ENCODE measurements at places on chromosomes 13 and 19.
A peak's percentile ranks its signal among the peaks of the same experiment; 100 is the strongest.

DNA sequence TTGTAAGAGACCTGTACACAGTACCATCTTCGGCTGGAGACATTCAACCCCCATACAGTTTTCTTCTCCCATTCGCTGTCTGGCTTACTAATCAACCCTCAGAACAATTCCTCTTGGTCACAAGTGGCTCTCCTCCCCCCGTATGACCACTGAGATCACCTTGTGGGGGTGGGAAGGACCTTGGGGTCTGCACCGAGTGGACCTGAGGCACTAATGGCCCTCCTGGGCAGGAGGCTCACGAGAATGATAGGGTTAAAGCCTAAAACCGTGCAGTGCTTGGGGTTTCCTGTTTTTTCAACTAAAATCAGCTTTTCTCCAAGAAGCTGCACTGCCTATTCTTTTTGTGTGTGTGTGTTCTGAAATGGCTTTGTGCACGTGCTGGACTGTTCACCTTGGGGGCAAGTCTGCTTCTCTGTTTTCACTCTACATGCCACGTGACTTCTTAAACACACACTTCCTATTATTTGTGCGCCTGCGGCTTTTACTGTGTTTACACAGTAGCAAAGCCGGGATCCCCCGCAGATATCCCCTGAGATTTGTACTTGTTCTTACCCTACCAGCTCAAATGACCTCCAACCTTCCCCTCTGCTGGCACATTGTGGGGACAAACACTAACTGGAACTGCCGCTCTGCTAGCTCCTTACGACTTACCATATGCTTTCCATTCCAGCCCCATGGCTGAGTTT lies 12.3 kb downstream of the RBM26 start:
- DNase-seq: no peak

- no peak for DNase-seq
Observed at GRCh38 chr19:48194041-48194843, 23.8 kb downstream of the ZSWIM9 start.

DNA sequence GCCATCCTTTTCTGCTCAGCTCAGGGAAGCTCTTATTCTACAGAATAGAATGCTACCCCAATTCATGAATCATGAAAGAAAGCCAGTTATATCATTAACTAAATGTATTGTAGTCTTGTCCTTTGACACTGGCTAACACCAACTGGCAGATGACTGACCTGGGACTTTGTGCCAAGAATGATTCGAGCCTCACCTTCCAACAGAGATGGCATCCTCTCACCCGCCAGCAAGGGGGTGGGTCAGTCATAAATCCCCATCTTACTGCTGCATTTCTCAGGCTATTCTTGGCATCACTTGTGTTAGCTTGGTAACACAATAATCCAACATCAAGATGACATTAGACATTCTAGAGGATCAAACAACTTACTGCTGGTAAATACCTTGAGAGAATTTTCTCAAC lies 1239.8 kb upstream of the MIR17HG start:
- DNase-seq: no peak

DNA sequence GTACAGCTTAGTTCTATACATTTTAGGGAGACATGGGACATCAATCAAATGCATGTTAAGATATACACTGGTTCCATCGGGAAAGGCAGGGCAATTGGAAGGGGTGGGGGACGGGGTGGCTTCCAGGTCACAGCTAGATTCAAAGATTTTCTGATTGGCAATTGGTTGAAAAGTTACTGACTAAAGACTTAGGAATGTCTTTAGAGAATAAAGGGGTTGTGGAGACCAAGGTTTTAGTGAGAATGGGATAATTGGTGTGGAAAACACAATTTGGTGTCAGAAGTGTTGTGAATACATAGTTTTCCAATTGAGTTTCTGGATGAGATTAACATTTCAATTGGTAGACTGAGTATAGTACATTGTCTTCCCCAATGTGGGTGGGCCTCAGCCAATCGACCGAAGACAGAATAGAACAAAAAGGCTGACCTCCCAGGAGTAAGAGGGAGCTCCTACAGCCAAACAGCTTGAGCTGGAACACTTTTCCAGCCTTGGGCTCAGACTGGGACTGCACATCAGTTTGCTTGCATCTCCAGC lies 988 bp upstream of the CCDC169 start:
- DNase-seq: no peak

GRCh38 chr19:49987159-49987698 lies 26.3 kb upstream of the SIGLEC11 start:
- peak; percentile 56 for DNase-seq

DNA sequence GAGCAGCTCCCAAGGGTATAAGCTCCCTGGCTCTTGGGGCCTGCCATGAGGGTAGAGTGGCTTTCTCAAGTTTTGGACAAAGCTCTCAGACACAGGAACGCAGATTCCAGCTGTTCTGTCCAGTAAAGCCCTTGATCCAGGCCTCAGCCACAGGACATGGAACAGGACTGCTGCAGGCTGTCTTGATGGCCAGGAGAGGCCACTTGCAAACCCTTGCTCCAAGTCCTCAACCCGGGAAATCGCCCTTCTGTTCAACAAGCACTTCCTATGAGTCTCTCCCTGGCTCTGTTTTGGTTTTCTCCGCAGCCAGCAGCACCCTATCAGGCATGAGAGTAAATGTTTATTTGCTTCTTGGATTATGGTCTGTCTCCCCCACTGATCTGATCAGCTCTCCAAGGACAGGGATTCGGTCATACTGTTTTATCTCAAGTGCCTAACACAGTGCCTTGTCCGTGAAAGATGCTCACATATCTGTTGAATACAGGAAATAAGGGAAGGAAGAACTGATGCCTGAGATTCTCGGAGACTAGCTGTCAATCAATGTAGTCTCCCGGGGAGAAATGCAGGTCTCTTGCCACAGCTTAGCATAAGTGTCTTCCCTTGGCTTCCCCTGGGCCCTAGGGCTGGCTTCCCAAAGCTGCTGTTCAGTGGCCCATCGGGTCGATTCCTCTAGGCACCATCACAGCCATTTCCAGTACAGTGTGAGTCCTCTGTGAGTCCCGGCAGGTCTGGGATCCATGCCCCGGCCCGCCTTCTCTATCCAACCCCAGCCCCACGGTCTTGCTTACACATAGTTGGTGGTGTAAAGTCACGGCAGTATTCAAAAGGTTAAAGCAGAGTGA lies 90.8 kb downstream of the TSHZ3 start:
- DNase-seq: no peak

DNA sequence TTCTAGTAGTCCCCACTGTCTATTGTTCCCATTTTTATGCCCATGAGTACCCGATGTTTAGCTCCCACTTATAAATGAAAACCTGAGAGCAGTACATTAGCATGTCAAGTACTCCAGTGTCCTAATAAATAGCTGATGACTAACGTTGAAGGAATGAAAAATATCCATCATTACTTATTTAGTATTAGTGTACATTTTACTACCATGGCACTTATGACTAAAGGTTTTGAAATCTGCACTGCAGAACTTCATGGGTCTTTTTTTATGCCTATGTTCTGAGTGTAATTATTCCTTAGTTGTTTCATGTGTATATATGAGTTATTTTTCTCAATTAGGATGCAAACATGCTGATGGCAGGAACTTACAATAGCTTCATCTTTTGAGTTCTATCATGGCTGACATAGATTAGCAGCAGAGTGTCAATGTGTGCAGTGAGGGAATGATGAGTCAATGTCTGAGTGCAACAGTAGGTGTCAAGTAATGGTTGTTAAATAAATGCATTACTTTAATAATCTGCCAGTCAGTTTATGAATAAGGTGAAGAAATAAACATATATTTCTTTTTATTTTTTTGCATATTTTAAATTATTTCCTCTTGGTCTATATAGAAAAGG lies 188.4 kb downstream of the ITGBL1 start:
- no peak for DNase-seq

DNA sequence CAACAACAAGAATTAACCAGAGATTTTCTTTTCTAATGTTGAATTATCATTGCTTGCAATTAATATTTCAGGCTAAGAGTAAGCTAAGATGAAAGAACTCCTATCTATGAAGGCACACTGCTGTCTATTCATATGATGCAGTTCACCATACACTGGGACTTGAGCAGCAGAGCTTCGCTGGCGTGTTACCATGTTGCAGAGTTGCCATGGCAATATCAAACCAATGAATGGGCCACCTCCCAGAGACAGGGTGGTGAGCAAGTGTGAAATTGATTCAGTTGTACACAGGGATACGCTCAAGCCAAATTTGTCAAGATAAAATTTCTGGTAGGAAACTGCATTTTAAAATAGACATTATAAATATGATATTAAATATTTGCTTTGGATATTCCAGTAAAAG lies 69.3 kb upstream of the MYO16 start:
- DNase-seq: no peak

DNA sequence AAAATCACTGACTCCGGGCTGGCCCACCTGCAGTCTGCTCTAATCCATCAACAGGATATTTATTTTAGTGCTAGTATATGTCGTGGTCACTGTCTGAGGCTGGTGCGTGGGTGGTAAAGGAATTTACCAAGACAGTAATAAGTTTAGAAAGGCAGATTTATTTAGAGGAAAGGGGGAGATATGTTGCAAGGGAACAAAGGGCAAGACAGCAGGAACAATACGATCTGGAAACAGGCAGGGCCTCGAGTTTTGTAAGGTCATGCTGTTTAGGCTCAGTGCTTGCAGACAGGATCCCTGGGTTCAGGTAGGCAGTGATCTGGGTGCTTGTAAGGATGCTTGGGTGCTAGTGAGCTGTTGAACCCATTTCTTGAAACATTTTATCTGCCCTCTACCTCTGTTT lies 748.2 kb upstream of the SLITRK5 start:
- no peak for DNase-seq

- DNase-seq: no peak
Observed at GRCh38 chr19:11265785-11266236, 3.5 kb upstream of the DOCK6 start.

DNA sequence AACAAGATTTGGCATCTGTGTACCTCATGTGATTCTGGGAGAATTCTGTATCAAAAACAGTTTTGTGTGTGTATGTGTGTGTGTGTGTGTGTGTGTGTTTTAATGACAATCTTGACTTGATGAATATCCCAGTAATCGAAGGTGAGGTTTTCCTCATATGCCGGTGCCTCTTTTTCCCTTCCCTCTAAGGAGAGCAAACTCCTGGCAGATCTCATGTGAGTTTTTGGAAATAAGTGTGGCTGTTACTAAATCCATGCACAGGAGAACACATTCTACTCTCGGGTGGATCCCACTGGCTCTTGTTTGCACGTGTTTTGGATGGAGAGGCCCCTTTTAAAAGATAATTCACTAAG lies 29.0 kb upstream of the CEBPG start:
- DNase-seq: no peak

GRCh38 chr19:29290853-29291252 lies 77.9 kb upstream of the UQCRFS1 start:
- no peak for DNase-seq

GRCh38 chr19:3771000-3771905 lies 775 bp downstream of the RAX2 start:
- DNase-seq: no peak

DNA sequence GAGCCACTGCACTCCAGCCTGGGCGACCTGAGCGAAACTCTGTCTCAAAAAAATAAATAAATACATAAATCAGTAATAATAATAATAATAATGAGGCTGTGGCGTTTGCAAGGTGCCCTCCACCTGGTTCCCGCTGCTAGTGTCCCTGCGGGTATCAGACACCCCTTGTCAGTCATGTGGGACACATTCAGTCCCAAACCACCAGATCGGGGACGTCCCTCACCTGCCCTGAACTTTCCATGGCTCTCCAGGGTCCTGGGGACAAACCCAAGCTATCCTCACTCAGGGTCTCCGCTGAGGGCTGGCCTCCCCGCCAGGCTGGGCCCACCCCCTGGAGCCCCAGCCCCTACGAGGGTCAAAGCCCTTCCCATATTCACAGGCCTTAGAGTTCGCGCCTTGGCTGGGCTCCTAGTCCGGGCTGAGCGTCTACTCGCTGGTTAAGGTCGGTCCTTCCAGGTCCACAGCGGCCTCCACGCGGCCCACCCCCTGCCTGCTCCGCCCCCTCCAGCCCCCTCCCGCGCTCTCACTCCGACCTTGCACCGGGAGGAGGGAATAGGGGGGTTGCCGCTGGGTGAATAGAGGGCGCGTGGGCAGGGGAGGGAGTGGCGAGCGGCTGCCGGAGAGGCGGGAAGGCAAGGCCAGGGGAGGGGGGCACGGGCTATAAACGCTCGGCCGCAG lies 349 bp upstream of the KISS1R start:
- DNase-seq: no peak

GRCh38 chr19:5051619-5052018 lies 82.7 kb downstream of the KDM4B start:
- DNase-seq: no peak

GRCh38 chr13:36965767-36966166 lies 33.4 kb downstream of the ALG5 start:
- DNase-seq: no peak

- no peak for DNase-seq
Observed at GRCh38 chr19:19300613-19301012, 19.7 kb downstream of the SUGP1 start.

DNA sequence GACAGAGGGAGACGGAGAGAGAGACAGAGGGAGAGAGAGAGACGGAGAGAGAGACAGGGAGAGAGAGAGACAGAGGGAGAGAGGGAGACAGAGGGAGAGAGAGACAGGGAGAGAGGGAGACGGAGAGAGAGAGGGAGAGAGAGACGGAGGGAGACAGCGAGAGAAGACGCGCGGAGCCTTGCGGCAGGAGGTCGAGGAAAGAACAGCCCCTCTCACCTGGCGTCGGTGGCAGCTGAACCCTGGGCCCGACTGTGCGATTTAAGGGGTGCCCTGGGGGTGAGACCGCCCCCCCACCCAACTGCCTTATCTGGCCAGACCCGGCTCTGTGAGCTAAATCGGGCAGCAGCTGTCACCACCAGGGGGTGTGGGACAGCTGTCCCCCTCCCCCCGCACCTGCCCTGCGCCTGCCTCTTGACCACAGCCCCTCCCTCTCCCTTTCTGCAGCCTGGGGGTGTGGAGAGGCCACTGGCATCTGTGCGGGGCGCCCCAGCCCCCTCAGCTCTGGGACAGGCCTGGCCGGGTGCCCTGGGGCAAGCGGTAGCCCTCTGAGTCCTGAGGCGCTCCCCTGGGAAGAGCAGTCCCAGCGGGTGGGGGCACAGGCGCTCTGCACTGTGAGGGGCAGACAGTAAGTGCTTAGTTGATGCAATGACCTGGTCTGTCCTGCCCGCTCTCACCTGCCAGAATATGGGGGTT lies 10.8 kb downstream of the JOSD2 start:
- no peak for DNase-seq
